ENCODE measurements at places on chromosomes 1 and 21.

- no peak for DNase-seq
Measured at GRCh38 chr1:31731049-31731565, 27.3 kb upstream of the COL16A1 start.

- no peak for DNase-seq
Measured at GRCh38 chr21:37873655-37874054, 42.6 kb downstream of the KCNJ6 start.

DNA sequence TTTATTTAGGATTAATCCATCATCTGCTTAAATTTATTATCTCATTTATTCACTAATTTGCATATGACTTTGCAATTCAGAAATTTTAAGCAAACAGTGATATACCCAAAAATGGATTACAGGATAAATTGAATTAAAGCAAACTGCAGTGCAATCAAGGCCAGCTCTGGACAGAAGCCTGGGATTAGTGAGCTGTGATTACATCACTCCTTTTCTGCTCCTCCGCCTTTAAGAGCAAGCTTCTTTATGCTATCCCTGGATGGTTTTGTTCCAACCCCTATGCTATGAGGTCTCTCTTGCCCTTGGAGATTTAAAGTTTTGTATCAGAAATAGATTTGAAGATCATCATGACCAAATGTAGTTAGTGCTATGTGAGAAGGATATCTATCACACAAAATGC, 32.6 kb downstream of the GPR52 start:
- DNase-seq, result no peak

GRCh38 chr21:39097981-39098380, 85.3 kb downstream of the PSMG1 start:
- DNase-seq, result no peak

GRCh38 chr1:1284221-1285101, 4.2 kb downstream of the SCNN1D start:
- DNase-seq, result no peak

DNA sequence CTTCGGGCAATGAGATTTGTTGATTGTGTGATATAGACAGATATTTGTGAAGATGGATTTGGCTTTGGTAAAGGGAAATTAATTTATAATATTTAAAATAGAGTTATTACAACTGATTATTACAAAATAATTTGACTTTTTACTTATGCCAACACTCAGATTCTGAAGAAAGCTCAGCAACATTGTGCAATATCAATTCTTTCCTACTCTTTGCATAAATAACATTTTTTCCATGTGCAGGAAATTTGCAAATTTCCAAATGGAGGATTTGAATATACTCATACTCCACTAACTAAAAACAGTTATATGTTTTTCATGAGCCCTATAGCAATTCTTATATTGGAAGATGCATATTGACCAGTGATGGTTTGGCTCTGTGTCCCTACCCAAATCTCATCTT, 676.4 kb upstream of the ADAMTS5 start:
- DNase-seq, result no peak

DNA sequence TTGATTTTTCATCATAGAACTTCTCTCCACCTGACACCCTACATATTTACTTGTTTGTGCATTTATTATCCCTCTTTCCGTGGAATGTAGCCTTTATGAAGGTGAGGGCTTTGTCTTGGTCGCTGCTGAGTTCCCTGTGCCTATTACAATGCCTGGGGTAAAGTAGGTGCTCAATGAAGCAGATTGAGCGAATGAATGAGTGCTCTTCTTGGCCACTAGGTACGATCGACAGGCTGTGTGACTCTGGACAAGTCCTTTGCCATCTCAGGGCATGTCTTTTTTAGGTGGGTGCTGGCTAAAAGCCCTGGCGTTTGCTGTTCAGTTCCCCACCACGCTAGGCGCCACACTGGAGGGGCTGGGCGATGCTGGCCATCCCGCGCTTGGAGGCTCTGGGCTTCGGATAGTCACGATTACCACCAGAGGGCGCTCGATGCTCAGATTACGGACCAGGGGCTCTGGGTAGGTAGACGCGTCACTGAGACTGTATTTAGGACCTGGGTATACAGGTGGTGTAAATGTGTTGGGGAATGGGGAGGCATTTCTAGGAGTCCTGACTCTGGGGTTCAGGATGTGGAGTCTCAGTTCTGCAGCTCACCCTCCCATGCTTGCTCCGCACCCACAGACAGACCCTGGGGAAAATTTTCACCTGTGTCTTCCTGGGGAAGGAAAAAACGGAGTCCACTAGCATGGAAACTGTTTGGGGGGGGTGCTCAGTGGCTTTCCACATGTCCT, 71.0 kb upstream of the CSF3R start:
- DNase-seq, result peak; percentile 4

GRCh38 chr1:26827663-26828062, 1.2 kb downstream of the ZDHHC18 start:
- DNase-seq, result no peak

DNA sequence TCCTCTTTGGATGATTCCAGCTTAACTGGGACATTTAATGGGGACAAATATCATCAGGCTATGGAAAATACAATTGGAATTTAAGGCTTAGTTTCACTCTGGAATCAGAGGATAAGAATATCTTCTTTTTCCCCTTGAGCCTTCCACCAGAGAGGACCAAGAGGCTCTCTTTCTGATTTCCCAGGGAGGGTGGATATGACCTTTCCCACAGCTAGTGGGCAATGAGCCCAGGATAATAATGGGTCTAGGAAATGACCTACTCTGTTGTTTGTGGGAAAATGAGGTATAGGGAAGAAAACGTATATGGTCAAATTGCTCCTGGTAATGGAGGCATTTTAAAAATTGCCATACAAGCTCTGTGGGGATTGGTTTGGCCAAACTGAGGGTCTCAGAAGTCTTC, 1.9 kb downstream of the OR6Y1 start:
- DNase-seq, result no peak

DNA sequence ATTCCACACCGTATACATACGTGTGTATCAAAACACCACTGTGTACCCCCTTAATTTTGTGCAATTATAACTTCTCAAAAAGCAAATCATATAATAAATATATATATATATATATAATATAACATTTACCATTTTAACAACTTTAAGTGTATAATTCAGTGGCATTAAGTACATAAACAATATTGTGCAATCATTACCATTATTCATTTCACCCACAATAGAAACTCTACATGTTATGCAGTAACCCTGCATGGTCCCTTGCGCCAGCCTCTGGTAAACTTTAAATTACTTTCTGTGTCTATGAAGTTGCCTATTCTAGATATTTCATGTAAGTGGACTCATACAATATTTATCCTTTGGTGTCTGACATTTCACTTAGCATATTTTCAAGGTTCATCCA, 13.1 kb downstream of the ZMYM4 start:
- no peak for DNase-seq

- DNase-seq, result no peak
Measured at GRCh38 chr1:66168948-66169671, 364.8 kb upstream of the SGIP1 start.

DNA sequence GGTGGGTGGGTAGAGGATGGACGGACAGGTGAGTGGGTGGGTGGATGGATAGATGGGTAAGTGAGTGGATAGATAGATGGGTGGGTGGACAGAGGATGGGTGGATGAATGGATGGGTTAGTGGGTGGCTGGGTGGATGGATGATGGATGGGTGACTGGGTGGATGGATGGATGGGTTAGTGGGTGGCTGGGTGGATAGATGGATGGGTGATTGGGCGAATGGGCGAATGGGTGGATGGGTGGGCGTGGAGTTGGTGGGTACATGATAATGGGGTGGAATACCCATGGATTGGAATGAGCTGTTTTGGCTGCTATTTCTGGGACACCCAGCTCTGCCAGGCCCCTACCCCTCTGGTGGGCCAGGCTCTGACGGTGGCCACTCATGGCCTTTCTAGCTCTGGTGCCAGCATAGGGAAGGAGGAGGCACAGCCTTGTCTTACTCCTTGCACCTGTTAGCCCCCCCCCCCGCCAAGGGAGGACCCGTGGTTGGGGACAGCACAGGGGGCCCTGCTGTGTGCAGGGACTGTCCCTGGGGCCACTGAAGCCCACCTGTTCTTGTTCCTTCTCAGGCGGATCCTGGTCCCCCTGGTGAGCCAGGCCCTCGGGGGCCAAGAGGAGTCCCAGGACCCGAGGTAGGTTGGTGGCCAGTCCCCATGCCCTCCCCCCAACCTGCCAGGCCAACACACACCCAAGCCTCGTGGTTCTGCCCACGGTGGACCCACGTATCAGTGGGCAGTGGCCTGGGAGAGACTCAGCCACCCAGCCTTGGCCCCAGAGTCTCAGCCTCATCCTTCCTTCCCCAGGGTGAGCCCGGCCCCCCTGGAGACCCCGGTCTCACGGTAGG, 26.4 kb downstream of the COL6A2 start:
- no peak for DNase-seq

- no peak for DNase-seq
Measured at GRCh38 chr1:92916899-92917298, 44.4 kb downstream of the DIPK1A start.

DNA sequence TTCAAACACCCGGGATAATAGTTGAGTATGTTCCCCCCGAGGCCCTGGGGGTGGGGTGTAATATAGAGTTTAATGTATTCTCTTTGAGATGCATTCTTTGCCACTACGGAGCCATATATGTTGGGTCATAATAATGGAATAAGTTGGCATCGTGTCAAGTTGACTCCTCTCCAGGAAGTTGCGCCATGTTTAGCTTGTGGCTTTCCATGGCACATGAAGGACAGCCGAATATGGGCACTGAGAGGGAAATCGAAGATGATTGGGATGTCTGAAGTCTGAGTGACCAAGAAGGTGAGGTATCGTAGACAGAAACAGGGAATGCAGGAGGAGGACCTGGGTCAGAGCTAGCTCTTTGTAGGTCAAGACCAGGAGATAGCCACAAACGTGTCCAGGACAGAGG, 92.6 kb downstream of the PAX7 start:
- DNase-seq, result no peak

DNA sequence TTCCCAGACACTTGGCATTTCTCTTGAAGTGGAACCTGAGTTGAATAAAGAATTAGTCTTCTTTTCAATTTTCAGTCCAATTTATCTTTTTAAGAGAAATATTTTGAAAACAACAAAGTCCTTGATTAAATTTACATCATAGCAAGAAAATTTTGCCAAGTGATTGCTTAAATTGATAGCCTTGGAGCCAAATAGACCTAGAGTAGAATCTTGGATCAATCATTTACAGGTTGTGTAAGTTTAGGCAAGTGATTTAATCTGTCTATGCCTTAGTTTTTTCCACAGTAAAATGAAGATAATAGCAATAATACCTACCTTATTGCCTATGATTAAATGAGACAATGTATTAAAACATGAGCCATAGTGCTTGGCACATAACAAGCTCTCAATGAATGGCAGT, 113.9 kb downstream of the LHX9 start:
- DNase-seq, result no peak

DNA sequence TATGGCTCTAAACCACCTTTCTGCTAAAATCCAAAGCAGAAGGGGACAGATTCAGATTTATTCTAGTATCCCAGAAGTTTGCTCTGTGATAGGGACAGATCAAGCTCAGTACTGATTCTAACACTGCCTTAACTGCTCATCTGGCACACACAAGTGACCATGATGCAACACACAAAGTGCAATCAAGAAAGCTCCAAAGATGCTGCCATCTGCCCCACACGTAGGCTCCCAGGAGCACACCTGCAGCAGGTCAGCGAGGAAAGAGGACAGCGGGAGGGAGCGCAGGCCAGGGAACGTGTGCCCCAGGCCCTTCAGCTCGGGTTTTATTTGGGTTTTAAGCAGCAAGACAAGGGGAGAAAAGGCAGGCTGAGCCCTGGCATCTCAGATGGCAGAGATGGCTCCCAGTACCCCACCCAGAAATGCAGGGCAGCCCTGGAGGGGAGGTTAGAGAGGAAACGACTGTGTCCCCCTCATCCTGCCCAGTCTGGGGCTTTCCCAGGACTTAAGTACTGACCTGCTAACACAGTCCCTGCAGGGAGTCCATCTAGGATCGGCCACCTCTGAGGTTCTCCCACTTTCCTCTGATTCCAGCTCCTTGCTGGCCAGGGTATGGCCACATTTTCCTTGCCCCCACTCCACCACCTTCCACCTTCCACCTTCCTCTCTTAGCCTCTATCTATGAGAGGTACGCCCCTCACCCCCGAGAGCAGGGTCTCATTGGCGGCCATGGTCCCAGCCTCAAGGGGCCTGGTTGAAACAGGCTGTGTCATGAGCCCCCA, 1.2 kb downstream of the TRIM11 start:
- no peak for DNase-seq

GRCh38 chr1:151007853-151008243, 401 bp upstream of the PRUNE1 start:
- DNase-seq, result no peak

DNA sequence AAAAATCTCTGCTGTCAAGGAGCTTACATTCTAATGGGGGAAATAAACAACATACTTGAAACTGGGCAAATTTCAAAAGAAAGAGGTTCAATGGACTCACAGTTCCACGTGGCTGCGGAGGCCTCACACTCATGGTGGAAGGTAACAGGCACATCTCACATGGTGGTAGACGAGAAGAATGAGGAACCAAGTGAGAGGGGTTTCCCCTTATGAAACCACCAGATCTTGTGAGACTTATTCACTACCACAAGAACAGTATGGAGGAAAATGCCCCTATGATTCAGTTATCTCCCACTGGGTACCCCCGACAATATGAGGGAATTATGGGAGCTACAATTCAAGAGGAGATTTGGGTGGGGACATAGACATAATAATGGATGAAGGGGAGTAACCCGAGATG, 226.4 kb downstream of the ZP4 start:
- no peak for DNase-seq

DNA sequence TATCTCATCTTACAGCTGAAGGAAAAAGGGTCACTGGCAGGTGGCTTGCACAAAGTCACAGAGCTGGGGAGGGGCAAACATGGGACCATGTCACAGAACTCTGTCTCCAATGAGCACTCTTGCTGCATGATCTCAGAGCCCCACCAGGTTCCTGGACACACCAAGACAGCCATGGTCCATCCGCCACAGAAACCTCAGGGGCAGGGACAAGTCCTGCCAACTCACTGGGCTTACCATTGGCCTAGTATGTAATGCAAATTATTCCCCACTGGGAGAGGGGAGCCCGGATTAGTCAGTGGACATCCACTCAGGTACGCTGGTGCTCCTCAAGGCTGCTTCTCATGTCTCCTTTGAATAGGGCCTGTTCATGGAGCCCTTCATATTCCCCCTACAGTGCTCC, 14.2 kb downstream of the S100A7A start:
- DNase-seq, result no peak

GRCh38 chr1:67484492-67484891, 54.3 kb upstream of the SERBP1 start:
- no peak for DNase-seq

DNA sequence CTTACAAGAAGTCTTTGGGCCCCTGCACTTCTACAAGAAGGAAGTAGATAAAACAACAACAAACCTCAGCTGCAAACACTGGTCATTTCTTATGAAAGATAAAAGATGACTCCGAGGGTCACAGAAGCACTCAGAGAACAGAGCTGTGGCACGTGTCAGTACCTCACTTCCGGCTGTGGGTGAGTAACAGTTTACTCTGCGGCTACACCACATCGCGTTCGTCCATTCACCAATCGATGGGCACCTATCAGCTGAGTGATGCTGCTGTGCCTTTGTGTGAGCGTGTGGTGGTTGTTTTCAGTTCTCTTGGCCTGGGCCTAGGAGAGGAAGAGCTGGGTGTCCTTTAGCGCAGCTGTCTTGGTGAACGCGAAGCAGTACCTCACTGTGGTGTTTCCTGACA, 49.9 kb downstream of the COL6A1 start:
- DNase-seq, result no peak

GRCh38 chr21:15208786-15209185, 144.0 kb upstream of the NRIP1 start:
- no peak for DNase-seq
